ENCODE measurements at places on chromosomes 12 and 14. TPM values are rescaled to one million over a fixed set of nuclear protein-coding genes. Genes with fewer than 3 reads are reported as not detected.

Gene ANG
- not detected for polyA plus RNA-seq

DNA sequence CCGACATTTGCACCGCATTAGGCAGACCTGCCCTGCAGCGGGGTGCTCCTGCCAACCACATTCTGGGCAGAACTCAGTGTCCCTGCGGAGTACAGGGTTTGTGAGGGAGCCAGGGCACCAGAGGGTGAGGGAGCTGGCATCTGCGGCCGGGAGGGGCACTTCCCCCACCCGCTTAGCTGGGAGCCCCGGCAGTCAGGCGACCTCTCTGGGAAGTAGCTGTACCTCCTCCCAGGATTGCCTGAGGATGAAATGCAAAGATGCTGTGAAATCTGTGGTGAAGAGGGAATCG is 58.6 kb downstream of the ANKRD9 start:
- DNase-seq = no peak
- no peak overlapping the region for H3K27ac ChIP-seq
- no peaks in the 10 kb centered on the region for H3K4me1 ChIP-seq
- no peak overlapping the region for H3K4me3 ChIP-seq
- H3K27me3 ChIP-seq = no peaks in the 10 kb centered on the region

GRCh38 chr12:117695956-117696355 is 272.8 kb downstream of the KSR2 start:
- DNase-seq = no peak
- no peak overlapping the region for H3K4me3 ChIP-seq
- H3K36me3 ChIP-seq = no peaks in the 10 kb centered on the region
- no peaks in the 10 kb centered on the region for H3K4me1 ChIP-seq
- H3K27me3 ChIP-seq = peaks cover 2% of the 10 kb centered on the region

GRCh38 chr12:24408305-24408704 is 458.8 kb upstream of the SOX5 start:
- no peak for DNase-seq
- H3K4me1 ChIP-seq = peaks cover 20% of the 10 kb centered on the region
- H3K36me3 ChIP-seq = no peaks in the 10 kb centered on the region
- H3K4me3 ChIP-seq = no peak overlapping the region

- H3K36me3 ChIP-seq = peaks cover 9% of the 10 kb centered on the region
- no peaks in the 10 kb centered on the region for H3K27me3 ChIP-seq
- no peak for DNase-seq
- H3K4me1 ChIP-seq = peaks cover 10% of the 10 kb centered on the region
Observed at GRCh38 chr12:49524660-49525324, 14.0 kb upstream of the KCNH3 start.

DNA sequence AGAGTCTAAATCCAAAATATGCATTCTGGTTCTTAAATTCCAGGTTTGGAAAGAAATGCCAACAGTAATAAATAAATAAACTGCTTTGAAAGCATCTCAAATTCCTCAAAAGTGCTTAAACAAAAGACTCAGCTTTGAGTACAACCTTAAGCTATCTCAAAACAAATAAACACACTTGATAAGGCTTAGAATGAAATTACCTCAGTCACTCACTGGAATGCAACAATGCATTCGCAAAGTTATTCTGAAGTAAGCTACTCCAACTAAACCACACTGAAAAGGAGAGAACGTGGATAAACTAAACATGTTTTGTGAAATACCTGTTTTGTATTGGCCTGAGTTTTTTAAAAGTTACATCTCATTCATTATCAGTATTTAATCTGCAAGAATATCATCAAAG is 1.2 kb downstream of the SPTSSA start:
- peak overlapping the region; percentile 91 for H3K4me3 ChIP-seq
- no peak for DNase-seq
- peaks cover 15% of the 10 kb centered on the region for H3K4me1 ChIP-seq
- H3K27ac ChIP-seq = peak overlapping the region; percentile 39
- H3K27me3 ChIP-seq = no peaks in the 10 kb centered on the region
- no peaks in the 10 kb centered on the region for H3K36me3 ChIP-seq

- peaks cover 63% of the 10 kb centered on the region for H3K27me3 ChIP-seq
- H3K4me1 ChIP-seq = peaks cover 15% of the 10 kb centered on the region
- H3K27ac ChIP-seq = no peak overlapping the region
- H3K36me3 ChIP-seq = no peaks in the 10 kb centered on the region
Observed at GRCh38 chr12:30823156-30823699, 68.5 kb upstream of the CAPRIN2 start.

- DNase-seq = no peak
- no peaks in the 10 kb centered on the region for H3K36me3 ChIP-seq
- H3K27ac ChIP-seq = no peak overlapping the region
- H3K4me3 ChIP-seq = no peak overlapping the region
Observed at GRCh38 chr14:38900887-38901286, 202.1 kb downstream of the SEC23A start.

DNA sequence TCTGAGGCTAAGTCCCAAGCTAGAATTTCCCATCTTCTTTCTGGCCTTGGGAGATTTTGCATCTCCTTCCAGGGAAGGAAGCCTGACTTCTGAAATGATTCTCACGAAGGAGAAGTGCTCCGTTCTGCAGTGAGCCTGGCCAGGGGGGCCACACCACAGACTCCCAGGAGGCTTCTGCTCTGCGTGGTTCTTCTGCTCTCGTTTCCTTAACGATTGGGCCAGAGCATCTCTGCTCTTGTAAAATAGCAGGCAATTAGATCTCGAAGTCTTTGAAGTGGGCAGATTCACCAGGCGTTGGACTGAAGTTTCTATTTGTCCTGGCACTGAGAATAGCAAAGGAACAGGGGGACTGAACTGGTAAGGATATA is 6.7 kb upstream of the BATF start:
- H3K36me3 ChIP-seq = no peaks in the 10 kb centered on the region
- no peaks in the 10 kb centered on the region for H3K27me3 ChIP-seq
- H3K4me3 ChIP-seq = peak overlapping the region; percentile 92
- peak overlapping the region; percentile 96 for H3K27ac ChIP-seq
- peak; percentile 81 for DNase-seq
- H3K4me1 ChIP-seq = peaks cover 36% of the 10 kb centered on the region

DNA sequence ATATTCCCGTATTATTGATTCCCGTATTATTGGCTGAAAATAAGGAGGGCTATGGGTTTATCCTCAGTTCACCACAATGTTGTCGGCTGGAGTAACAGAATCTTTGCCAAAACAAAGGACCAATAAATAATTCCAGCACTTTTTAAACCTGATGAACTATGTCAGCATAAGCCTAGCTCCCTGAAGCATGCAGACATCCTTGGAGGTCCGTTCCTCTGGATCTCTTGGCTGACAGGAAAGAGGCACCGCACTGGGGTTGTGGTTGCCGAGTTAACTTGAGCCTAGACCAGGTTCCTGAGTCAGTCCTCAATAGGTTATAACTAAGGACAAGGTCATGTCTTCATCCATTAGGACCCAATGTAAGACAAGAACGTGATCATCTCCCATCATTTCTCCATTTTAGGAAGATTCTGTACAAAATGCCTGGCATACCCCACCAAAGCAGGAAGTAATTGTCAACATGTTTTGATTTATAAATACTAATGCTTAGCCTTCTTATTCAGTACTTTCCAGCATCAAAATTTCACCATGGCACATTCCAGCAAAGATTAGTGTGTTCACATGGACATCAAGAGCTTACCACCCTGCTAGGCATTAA is 36.6 kb downstream of the NID2 start:
- no peak overlapping the region for H3K27ac ChIP-seq
- no peaks in the 10 kb centered on the region for H3K4me1 ChIP-seq
- H3K27me3 ChIP-seq = peaks cover 6% of the 10 kb centered on the region

DNA sequence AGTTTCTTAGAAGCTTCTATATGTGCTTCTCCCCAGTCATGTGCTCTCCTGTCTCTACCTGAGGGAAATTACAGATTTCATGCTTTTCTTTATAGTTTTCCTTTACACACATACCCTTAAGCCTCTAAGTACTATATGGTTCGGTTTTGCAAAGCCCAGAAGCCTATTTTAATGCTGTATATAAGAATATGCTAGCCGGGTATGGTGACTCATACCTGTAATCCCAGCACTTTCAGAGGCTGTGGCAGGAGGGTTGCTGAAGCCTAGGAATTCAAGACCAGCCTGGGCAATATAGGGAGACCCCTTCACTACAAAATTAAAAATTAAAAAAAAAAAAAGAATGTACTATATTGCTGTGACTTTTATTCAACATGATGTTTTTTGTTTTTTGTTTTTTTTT is 15.4 kb downstream of the DGLUCY start:
- H3K27ac ChIP-seq = no peak overlapping the region
- H3K4me1 ChIP-seq = peaks cover 14% of the 10 kb centered on the region
- no peaks in the 10 kb centered on the region for H3K27me3 ChIP-seq
- DNase-seq = no peak

- no peak overlapping the region for H3K27ac ChIP-seq
- H3K4me1 ChIP-seq = peaks cover 2% of the 10 kb centered on the region
- H3K36me3 ChIP-seq = no peaks in the 10 kb centered on the region
- DNase-seq = no peak
- H3K27me3 ChIP-seq = peaks cover 9% of the 10 kb centered on the region
- H3K4me3 ChIP-seq = no peak overlapping the region
Observed at GRCh38 chr12:90234472-90234871, 525.8 kb upstream of the ATP2B1 start.

DNA sequence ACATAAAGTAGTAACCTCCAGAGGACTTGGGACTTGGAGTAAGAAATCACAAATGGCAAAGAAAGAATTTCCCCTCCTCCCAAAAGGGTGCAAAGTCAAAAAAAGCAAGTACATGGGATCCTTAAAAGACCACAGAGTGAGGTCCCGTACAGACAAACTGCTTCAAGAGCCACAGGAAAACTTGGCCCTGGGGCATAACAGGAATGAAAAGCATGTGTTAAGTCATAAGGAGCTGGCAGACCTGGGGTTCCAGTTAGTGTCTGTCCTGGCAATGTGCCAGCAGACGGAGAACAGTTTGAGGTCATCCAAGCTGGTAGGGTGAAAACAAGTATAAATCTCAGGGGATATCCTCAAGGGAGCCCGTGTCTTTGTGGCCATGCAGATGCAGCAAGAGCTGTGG is 73.2 kb downstream of the HSD17B6 start:
- H3K4me1 ChIP-seq = peaks cover 18% of the 10 kb centered on the region
- no peaks in the 10 kb centered on the region for H3K36me3 ChIP-seq
- H3K4me3 ChIP-seq = no peak overlapping the region
- H3K27ac ChIP-seq = no peak overlapping the region
- no peaks in the 10 kb centered on the region for H3K27me3 ChIP-seq

- peak overlapping the region; percentile 100 for H3K27ac ChIP-seq
- peaks cover 87% of the 10 kb centered on the region for H3K4me1 ChIP-seq
- no peak for DNase-seq
- peaks cover 27% of the 10 kb centered on the region for H3K36me3 ChIP-seq
- H3K27me3 ChIP-seq = no peaks in the 10 kb centered on the region
Observed at GRCh38 chr12:124915239-124916236, 1.1 kb upstream of the UBC start.

DNA sequence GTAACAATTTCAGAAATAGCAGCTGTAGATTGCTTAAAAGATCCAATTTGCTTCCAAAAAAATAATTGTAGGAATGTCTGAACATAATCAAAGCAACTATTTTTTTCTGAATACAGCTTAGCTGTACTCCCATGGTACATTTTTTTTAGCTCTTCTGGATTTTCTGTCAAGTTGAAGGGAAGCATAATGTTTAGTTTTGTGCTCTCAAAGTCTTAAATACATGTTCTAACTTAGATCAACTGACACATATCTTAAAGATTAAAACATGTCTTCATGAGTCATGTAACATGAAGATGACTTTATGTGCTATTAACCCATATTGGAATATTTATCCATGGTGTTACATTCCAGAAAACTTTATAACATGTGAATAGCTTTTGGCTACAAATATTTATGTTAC is 255.7 kb downstream of the BTG1 start:
- H3K4me1 ChIP-seq = no peaks in the 10 kb centered on the region
- H3K27me3 ChIP-seq = peaks cover 21% of the 10 kb centered on the region
- H3K36me3 ChIP-seq = peaks cover 4% of the 10 kb centered on the region
- H3K27ac ChIP-seq = no peak overlapping the region
- no peak overlapping the region for H3K4me3 ChIP-seq

DNA sequence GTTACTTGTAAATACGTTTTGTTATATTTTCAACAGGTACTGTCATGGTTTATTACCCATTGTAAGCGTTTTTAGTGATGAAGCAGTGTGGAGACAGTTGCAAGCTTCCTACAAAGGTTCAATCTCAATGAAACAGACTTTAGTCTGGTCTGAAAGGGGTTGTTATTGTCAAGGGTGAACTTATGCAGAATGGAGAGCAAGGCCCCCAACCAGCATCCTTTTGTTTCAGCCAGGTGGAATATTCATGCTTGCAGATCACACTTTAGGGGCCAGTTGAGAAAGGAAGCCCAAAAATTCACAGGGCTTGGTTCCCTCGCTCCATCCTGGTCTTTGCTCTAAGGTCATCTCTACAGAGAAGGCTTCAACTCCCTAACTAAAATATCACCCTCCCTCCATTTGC is 103.7 kb downstream of the PRICKLE1 start:
- no peaks in the 10 kb centered on the region for H3K27me3 ChIP-seq
- no peaks in the 10 kb centered on the region for H3K36me3 ChIP-seq
- H3K4me3 ChIP-seq = no peak overlapping the region
- peak overlapping the region; percentile 47 for H3K27ac ChIP-seq

- no peak overlapping the region for H3K4me3 ChIP-seq
- H3K27ac ChIP-seq = peak overlapping the region; percentile 84
- H3K27me3 ChIP-seq = no peaks in the 10 kb centered on the region
- H3K36me3 ChIP-seq = peaks cover 10% of the 10 kb centered on the region
- peaks cover 47% of the 10 kb centered on the region for H3K4me1 ChIP-seq
- DNase-seq = no peak
Observed at GRCh38 chr12:49648712-49649003, 25.3 kb downstream of the PRPF40B start.

DNA sequence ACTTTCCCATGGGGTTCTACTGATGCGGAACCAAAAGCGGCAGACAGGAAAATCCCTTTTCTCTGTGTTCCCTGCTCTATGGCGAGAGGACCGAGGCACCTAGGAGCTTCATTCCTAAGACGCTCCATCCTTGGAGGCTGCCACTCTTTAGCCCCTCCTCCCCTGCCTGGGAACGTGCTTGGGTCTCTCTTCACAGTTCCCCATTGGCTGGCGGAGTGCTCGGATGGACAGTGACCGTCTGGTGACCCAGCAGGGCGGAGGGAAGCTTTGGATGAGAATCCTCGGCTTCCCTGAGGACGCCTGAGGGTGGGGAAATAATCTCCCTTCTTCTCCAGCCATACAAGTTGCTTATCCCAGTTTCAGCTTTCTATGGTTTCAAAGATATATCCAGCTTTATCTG is 37.3 kb downstream of the KCNA5 start:
- H3K27ac ChIP-seq = no peak overlapping the region
- H3K27me3 ChIP-seq = peaks cover 27% of the 10 kb centered on the region
- DNase-seq = no peak
- H3K4me3 ChIP-seq = no peak overlapping the region
- no peaks in the 10 kb centered on the region for H3K4me1 ChIP-seq
- no peaks in the 10 kb centered on the region for H3K36me3 ChIP-seq

GRCh38 chr12:98646294-98647090 is 1.4 kb downstream of the APAF1 start:
- H3K4me1 ChIP-seq = peaks cover 10% of the 10 kb centered on the region
- H3K36me3 ChIP-seq = no peaks in the 10 kb centered on the region
- no peak for DNase-seq

GRCh38 chr12:34016361-34016760 is 5.9 kb upstream of the ALG10 start:
- H3K27ac ChIP-seq = no peak overlapping the region
- H3K27me3 ChIP-seq = peaks cover 14% of the 10 kb centered on the region
- no peaks in the 10 kb centered on the region for H3K4me1 ChIP-seq
- H3K36me3 ChIP-seq = no peaks in the 10 kb centered on the region

- H3K27ac ChIP-seq = no peak overlapping the region
- no peaks in the 10 kb centered on the region for H3K27me3 ChIP-seq
- no peak for DNase-seq
- H3K4me1 ChIP-seq = no peaks in the 10 kb centered on the region
- H3K4me3 ChIP-seq = no peak overlapping the region
Observed at GRCh38 chr12:12432364-12432763, 75.5 kb downstream of the BORCS5 start.
